ENCODE measurements at places on chromosomes 11 and 22. TPM values are rescaled to one million over a fixed set of nuclear protein-coding genes. Genes with fewer than 3 reads are reported as not detected.

The EFEMP2 gene
- total RNA-seq: 78.6 TPM

The PGA4 gene
- 0.06 TPM for total RNA-seq

The ROM1 gene
- 10.6 TPM for total RNA-seq

The FOXR1 gene
- not detected for total RNA-seq

The RRAS2 gene
- total RNA-seq: 82.9 TPM

The DDIAS gene
- 1.9 TPM for total RNA-seq

The BARX2 gene
- total RNA-seq: not detected

The CD248 gene
- 21.9 TPM for total RNA-seq

The C22orf39 gene
- 23.4 TPM for total RNA-seq

The EEF1G gene
- total RNA-seq: 1,416 TPM

The SCGB1D2 gene
- not detected for total RNA-seq

The ARL14EP gene
- 18.6 TPM for total RNA-seq

The SMIM35 gene
- total RNA-seq: not detected

The OR4A16 gene
- not detected for total RNA-seq

The RBFOX2 gene
- total RNA-seq: 169 TPM

The EIF3D gene
- total RNA-seq: 306 TPM

The ESAM gene
- 13.6 TPM for total RNA-seq

The OR52E8 gene
- total RNA-seq: not detected

The RBMXL2 gene
- not detected for total RNA-seq

The LINC01488 gene
- not detected for total RNA-seq

The TMPRSS6 gene
- not detected for total RNA-seq

The GNB1L gene
- total RNA-seq: 6.1 TPM

The CNGA4 gene
- total RNA-seq: 0.06 TPM

The PDGFB gene
- total RNA-seq: 1.1 TPM

The RAB39A gene
- not detected for total RNA-seq

The HMBS gene
- 5.8 TPM for total RNA-seq

The RAG2 gene
- not detected for total RNA-seq

The POU2AF3 gene
- not detected for total RNA-seq

The DDI1 gene
- not detected for total RNA-seq

The ACRV1 gene
- not detected for total RNA-seq

The SLC22A8 gene
- not detected for total RNA-seq

The PSMD13 gene
- 162 TPM for total RNA-seq

The OPCML gene
- 0.06 TPM for total RNA-seq

The CRELD2 gene
- 105 TPM for total RNA-seq

The PNPLA5 gene
- total RNA-seq: not detected

The MB gene
- not detected for total RNA-seq

The BIK gene
- not detected for total RNA-seq

The CALCA gene
- total RNA-seq: not detected

The OR8G5 gene
- total RNA-seq: not detected

The PDE2A gene
- total RNA-seq: 2.9 TPM

The DLG2 gene
- 2.6 TPM for total RNA-seq

The FAT3 gene
- under 0.01 TPM for total RNA-seq

The SERPIND1 gene
- total RNA-seq: not detected

The WNT11 gene
- total RNA-seq: 0.26 TPM

The CLTCL1 gene
- total RNA-seq: 5.1 TPM

The MAPK11 gene
- total RNA-seq: 3.7 TPM

The KRTAP5-8 gene
- total RNA-seq: not detected

The RHOD gene
- total RNA-seq: 16.8 TPM

The OR5AR1 gene
- not detected for total RNA-seq

The SVIP gene
- 9.1 TPM for total RNA-seq

The DDTL gene
- total RNA-seq: 0.92 TPM

The XKR3 gene
- 0.06 TPM for total RNA-seq

The VPS37C gene
- 8.1 TPM for total RNA-seq

The TNNT3 gene
- 0.25 TPM for total RNA-seq

The CRYBB3 gene
- total RNA-seq: not detected

The BIRC3 gene
- 0.92 TPM for total RNA-seq
